ENCODE measurements at places on chromosomes 7 and 10.

- no peak for DNase-seq
These were observed 136.0 kb downstream of the MYOF start for GRCh38 chr10:93346108-93346507.

DNA sequence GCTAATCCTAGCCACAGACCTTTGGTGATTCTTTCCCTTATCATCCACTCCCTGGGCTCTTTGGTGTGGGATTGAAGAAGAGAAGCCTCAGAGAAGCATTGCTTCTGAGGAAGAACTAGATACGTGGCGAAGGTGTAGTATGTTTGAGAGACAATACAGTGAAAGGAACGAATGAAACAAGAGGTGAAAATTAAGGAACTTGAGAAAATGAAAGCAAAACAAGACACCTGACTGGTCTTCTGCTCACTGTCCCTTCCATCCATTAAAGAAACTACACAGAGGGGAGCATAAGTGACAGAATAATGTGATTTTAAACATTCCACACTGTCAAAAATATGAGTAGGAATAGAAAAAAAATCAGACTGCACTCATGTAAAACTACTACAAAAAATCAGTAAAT lies 219.6 kb upstream of the NPSR1 start:
- DNase-seq: no peak

DNA sequence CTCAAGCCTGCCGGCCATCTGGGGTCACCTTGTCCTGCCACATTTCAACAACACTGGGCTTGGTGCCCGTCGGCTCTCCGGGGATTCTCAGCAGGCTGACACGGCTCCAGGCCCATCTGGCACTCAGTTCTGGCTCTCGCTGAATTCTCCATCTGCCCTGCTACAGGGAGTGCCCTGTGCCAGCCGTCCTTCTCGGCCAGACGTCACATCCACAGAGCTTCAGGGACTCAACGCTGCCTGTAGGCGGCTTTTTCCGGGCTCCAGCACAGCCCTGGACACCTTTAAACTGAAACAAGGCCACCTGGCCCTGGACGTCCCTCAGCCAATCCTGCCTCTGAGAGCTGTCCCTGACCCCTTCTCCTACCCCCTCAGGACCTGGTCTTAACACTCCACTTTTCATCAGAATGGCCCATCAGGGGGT lies 43.0 kb downstream of the TMEM130 start:
- DNase-seq: peak; percentile 22

GRCh38 chr10:92110039-92110794 lies 180.7 kb downstream of the CPEB3 start:
- DNase-seq: peak; percentile 70
